ENCODE measurements at places on chromosomes 11 and 22.

DNA sequence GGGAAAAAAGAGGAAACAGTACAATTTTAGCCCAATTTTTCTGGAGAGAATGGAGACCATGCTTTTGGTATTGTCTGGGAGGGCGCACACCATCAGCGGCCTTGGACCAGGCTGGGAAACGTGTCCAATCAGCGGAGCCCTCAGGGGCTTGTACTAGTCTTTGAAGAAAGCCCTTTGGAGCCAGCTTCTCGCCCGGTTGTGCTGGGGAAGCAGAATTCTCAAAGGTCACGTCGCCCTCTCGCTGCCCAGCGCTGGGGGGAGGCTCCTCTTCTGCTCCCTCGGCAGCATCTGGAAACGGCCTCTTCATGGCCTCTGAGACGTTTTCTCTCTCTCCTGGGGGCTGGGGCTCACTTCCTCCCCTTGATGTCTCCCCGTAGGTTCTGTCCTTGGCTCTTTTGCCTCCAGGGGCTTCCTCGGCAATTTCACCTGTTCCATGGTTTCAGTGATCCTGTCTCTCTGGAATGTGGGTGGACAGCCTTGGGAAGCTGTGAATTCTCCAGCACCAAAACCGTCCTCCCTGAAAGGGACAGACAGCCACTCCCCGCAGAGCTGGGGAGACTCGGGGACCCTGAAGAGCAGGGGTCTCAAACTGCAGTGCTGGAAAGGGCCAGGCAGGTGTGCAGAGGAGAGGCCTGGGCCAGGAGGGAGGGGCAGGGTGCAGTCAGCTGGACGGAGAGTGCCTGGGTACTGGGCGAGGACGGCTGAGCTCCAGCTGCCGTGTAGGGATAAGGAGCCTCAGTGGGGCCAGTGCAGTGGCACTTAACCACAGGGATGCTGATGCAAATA, 80.2 kb downstream of the RPS6KA4 start:
- DNase-seq, result no peak

DNA sequence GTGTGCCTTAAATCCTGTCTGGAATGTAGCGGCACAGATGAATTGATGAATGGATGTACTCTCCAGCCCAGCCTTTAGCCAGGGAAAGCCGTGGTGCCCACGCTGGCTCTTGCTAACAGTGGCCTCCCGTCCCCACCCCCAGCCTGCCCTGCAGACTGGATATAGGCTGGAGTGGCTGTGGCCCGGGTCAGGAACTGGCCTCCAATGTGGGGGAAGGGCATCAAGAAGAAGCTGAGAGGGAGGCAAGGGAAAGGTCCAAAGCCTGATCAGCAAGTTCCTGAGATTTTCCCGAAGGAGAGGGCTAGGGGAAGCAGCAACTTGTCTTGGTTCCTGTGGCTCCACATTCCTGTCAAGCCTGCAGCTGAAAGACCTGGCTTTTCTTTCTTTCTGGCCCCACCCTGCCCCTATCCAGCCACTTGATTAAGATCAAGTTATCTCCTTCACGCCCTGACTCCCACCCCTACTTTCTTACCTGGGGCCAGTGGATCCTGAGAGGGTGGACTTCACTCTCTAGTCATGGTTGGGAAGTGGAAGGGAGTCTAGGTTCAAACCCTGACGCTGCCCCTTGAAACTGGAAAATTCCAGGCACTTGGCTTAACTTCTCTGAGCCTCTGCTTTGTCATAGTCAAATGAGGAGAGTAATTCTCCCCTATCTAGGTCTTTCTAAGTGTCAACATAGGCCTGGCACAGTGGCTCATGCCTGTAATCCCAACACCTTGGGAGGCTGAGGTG, 11.0 kb upstream of the MICALL1 start:
- no peak for DNase-seq

- no peak for DNase-seq
These were observed 39.4 kb downstream of the SHANK2 start for GRCh38 chr11:71212871-71213559.

DNA sequence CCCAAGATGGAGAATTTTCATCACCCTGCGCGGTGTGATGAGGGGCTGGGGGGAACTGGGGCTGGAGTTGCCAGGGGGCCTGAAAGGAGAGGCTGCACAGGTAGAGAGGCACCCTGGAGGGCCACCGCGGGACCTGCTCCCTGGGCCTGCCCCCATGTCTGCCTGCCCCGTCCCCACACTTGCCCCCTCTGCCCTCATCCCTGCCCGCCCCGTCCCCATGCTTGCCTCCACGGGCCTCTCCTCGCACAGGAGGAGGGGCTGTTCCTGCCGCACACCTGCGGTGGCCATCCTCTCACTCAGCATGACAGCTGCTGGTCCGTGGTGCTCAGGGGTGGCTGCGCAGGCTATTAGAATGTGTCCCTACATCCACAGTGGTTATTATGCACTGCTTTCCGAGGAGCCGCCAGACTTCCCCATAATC, 43.5 kb downstream of the LINC01488 start:
- no peak for DNase-seq

GRCh38 chr22:49929994-49930575, 11.7 kb downstream of the CRELD2 start:
- DNase-seq, result no peak

GRCh38 chr11:83363312-83363711, 77.1 kb upstream of the CCDC90B start:
- DNase-seq, result no peak

GRCh38 chr11:22634897-22635629, 9.4 kb upstream of the FANCF start:
- no peak for DNase-seq

DNA sequence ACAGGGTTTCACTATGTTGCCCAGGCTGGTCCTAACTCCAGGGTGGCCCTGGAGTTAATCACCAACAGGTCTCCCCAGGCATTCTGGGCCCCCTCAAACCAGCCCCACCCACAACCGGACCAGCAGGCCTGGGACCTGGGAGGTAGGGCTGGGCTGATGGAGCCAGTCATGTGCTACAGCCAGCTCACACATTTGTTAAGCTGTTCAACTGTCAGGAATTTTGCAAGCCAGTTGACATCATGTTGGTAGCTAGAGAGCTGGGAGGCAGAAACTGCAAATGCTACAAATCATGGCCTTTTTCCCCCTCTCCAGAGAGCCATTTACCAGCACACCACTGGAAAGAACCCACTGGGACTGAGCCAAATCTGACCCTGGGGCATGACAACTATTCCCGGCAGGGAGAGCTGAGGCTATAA, 6.8 kb downstream of the ARHGAP1 start:
- peak; percentile 26 for DNase-seq

GRCh38 chr11:80163441-80163840, 722.6 kb upstream of the TENM4 start:
- DNase-seq, result peak; percentile 72

DNA sequence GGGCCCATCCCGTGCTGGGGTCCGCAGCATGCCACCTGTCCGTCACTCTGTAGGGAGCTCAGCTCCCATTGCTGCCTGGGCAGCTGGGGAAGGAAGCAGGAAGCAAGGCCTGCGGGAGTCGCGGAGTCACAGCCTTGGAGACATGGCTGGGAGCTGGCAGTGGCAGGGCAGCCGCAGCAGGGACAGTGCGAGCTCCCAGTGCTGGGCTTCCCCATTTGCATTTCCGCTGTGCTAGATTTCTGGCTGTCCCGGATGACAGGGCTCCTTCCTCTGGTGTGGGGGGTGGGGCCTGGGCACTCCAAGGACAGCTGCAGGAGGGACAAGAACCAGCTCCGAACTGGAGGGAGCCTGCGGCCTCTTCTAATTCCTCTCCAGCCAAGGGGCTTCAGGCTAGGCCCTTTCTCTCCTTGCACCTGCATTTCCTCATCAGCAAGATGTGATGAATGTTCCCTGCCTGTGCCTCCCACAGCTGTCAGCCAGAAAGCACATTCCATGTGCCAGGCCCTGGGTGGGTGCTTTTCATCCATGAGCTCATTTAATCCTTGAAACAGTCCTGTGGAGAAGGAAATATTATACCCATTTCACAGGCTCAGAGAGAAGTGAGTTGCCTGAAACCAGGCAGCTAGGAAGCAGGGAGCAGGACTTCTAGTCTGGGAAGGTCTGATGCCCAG, 48.0 kb downstream of the MYO7A start:
- DNase-seq, result no peak

DNA sequence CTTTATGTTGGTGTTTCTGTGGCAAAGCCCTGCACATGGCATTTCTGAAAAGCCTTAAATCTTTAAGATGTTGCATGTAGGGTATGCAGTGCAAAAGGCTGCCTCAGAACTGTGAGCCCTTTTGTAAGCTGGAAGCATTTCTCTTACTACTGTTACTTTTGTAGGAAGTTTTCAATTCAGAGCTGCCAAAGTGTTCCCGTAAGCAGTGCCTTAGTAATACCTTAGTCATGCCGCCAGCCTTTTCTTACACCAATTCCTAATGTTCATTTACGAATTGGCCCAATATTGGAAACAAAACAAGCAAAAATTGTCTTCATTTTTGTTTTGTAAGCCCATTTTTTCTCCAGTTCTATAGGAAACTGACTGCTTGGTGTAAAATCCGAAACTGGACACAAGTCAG, 67.4 kb upstream of the RASSF10 start:
- no peak for DNase-seq

- DNase-seq, result no peak
These were observed 7.5 kb upstream of the SPTY2D1 start for GRCh38 chr11:18641677-18642076.

DNA sequence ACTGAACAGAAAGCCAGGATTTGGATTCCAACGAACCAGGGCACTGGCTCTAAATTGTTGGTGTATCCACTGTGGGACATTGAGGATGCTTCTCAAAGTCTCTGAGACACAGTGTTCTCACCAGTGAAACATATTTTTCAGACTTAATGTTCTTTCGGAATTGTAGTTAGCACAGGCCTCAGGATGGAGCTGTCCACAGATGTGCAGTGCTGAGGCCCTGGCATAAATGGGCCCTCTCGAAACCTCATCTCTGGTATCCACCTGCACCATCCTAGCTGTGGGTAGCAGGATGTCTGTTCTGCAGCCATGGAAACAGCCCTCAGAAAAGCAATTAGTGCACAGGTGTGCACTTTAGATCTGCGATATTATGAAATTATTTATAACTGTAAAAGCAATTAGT, 656.8 kb downstream of the TBC1D22A start:
- DNase-seq, result no peak

DNA sequence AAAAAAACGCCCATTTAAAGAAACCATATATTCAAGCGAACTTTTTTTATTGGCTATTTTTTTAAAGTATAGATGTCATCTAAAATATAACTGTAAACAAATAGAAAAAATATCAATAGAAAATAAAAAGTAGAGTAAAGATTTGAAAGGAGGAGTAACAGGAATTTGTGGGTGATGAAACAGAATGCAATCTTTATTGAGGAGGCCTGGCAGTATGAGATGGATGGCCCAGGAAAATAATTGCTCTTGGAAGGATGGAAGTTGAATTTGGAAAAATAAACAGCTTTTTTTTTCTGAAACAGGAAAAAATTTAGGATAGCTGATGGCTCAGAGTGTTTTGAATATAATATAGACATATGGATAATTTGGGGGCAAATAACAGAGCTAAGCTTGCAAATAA, 219.0 kb downstream of the CASP12 start:
- DNase-seq, result no peak

DNA sequence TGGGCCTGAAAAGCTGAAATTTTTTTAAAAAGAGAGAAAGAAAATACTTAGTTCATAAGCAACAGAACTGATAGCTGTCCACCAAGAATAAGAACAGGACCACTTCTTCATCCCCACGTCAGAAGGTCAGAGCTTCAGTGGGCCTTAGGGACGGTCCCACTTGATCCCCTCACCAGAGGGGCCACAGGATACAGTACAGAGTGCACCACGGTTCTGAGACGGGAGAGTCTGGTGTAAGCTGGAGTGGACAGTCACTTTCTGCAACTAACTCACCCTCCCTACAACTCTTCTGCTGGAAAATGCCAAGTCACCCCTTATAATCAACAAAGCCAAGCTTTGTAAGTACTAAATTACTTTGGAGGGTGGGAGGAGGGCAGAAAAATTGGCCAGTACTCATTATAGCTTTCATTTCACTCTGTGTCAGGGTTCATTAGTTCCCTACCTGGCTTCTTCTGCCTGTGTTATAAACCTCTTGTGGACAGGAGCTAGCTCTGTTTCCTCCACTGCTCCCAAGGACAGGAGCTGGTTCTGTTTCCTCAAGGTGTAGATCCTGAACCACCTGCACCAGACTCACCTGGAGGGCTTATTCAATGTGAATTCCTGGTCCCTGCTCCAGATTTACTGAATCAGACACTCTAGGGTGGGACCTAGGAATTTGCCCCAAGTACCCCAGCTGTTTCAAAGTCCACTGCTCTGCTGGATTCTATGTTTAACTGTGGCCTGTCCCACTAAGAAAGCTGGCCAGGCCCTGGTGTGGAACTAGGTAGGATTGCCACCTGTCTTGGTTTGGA, 39.6 kb downstream of the SCGB1A1 start:
- DNase-seq, result no peak

DNA sequence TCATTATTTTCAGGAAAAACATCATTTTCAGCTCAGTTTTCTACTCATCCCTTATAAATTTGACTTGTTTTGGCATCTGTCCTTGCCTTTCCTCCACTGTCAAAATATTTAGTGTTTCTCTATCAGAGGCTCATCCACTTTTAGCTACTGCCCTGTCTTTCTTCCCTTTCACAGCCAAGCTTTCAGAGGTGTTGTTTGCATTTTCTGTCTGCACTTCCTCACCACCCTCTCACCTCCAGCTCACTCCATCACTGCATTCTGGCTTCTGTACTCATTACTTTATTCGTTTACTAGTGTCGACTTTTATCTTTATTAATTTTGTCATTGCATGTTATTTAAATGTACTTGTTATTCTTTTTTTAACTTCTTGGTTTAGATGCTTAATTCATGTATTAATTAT, 26.7 kb upstream of the NNMT start:
- DNase-seq, result no peak

DNA sequence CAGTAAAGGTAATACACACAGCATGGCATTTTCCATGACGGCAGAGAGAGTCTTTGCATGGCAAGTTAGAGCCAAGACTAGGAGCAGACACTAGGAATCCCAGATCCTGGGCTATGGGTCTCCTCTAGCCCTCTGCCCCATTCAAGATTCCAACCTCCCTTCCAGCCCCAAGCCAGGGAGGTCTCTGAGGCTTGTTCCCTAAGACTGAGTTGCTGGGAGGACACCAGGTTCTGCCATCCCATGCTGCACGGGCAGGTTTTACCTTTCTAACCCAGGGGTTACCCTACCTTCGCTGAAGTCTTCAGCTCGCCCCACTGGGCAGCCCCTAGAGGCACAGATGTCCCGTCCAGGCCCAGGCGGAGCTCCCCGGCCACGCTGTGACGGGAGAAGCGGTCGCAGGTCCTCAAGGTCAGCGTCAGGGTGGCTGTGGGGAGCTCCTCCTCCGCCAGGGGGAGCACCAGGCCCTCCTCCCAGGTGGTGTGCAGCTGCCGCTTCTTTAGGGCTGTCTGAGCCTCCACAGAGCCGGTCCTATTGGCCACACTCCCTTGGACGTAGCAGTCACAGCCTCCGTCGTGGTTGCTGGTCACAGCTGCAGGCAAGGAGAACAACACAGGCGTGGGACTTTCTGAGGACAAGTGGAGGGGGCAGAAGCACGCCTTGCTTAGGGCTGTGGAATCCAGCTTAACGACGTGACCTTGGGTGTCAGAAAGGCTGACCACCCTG, 33.8 kb downstream of the SYT13 start:
- no peak for DNase-seq
